Cortex of kidney (tissue), 1 donor: ENCODE measurements at places on chromosomes 16 and 17.

GRCh38 chr16:66603537-66604375 is 748 bp upstream of the CMTM3 start:
- no peak for DNase-seq

- DNase-seq = no peak
Measured at GRCh38 chr16:9035996-9036395, 55.4 kb upstream of the HAPSTR1 start.

DNA sequence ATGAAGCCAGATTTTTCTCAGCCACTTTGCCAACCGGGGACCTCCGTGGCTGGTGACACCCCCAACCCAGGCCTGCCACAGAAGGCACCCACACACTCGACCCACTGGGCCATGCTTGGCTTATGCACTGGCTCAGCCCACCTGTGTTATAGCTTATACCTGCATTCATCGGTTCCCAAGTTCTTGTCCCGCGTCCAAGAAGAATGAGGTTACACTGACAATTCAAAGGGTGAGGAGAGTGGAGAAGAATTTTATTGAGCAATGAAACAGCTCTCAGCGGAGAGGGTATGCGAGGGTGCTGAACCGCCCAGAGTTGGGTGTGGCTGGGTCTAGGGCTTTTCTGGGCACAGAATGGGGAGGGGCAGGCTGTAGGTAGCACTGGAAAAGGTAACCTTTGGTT is 22.2 kb upstream of the CDH15 start:
- DNase-seq = no peak

DNA sequence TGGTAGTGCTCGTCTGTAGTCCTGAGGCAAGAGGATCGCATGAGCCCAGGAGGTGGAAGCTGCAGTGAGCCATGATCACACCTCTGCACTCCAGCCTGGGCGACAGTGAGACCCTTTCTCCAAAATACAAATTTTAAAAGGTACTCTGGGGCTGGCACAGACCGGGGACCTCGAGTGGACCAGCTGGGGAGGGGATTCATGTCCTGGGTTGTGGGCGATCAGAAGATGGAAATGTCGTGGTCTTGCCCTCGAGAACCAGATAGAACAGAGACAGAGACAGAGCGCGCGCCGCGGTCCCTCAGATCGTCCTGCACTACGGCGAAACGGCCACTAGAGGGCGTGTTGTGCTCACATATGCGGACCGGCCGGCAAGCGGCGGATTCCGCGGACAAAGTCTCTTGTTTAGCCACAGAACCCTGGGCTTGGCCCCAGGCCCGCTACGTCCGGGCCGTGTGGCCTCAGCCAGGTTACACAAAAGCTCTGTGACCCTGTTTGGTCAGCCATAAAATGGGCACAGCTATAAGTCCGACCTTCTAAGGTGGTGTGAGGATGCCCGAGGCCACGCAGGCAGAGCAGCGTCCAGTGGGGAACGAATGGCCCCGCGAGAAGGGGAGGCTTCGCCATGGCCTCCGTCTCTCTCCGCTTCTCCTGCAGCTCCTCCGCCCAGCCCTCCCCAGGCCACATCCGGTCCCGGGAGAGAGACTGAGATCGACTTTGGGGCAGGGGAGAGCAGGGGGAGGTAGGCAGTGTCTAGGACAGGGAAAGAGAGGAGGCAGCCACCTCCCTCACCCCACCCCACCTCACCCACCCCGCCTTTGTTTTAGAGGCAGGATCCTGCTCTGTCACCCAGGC is 14.6 kb upstream of the SBK1 start:
- no peak for DNase-seq

- no peak for DNase-seq
Measured at GRCh38 chr16:3754772-3755171, 37.4 kb upstream of the TRAP1 start.

DNA sequence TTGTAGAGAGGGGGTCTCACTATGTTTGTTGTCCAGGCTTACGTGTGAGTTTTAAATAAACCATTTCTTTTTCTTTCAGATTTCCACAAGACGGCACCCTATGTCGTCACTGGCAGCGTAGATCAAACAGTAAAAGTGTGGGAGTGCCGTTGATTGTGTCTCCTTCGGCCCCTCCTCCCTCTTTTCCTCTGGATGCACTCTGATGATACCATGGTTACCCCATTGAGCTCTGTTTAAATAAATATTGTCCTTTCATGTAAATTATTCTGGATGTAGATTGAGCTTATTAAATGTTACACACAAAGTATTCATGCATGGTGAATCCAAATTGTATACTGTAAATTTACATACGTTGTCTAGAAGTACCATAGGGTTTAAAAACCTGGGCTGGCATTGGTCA is 29.9 kb downstream of the CLUH start:
- DNase-seq = no peak

DNA sequence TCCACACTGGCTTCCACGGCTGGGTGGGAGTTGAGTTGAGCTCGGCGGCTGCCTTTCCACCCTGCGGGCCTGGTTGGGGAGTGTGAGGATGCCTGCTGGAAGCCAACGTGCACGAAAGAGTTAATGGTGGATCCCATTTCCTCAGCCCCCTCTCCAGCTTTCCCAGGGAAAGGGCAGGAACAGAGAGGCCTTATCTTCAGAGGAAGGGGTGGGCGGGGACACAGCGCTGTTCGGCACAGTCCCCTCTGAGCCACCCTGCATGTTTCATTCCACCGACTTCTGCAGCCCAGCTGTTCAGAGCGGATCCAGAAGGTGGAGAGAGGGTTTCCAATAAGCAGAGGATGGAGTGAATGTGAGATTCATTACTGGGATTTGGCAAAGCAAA is 295.3 kb downstream of the SEC14L1 start:
- no peak for DNase-seq

DNA sequence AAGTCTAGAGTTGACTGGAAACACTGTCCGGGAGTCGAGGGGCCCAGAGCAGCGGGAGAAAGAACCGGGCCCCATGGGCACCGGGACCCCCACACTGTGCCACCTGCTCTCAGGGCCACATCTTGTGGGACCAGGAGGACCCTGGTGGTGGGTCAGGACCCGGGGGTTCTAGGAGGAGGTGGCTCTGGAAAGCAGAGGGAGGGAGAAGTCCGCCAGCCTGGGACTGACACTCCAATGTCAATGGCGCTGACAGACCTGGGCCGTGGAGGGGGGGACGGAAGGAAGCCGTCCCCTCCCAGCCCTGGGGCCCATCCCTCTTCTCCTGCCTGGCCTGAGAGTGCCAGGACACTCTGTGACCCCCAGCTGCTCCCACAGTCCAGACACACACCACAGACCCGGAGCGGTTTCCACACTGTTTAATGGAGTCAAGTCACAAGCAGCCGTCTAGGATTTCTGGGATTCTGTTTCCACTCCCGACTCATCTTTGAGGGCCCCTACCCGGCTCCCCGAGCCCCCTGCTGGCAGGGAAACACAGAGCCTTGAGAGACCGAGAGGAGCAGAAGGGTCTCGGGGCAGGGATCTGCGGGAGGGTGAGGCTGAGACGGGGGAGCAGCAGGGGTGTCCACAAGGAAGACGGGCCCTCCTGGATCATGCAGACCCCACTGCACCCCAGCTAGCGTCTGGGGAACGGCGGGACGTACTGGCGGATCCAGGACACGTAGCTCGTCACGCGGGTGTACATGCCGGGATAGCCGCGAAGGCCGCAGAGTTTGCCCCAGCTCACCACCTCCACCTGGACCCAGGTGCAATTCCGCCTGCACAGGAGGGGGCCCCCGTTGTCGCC is 23.5 kb upstream of the UBE2I start:
- DNase-seq = no peak

DNA sequence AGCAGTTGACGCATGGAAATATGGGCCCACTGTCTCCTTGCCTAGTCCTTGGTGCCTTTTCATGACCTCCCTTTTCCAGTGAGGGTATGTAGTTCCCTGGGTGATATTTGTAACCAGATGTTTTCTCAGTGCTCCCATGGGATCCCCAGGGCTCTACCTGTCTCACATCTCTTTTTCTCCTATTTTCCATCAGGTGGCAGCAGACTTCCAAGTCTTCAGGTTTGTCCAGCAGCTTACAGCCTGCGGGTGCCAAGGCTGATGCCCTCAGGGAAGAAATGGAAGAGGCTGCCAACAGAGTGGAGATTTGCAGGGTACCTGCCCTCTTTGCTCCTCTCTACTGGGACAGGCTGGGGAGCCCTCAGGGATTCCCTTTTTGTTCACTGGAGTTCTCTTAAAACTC is 89.1 kb downstream of the ELAC2 start:
- DNase-seq = no peak

- no peak for DNase-seq
Measured at GRCh38 chr17:38871247-38872015, 1.6 kb downstream of the LASP1 start.

DNA sequence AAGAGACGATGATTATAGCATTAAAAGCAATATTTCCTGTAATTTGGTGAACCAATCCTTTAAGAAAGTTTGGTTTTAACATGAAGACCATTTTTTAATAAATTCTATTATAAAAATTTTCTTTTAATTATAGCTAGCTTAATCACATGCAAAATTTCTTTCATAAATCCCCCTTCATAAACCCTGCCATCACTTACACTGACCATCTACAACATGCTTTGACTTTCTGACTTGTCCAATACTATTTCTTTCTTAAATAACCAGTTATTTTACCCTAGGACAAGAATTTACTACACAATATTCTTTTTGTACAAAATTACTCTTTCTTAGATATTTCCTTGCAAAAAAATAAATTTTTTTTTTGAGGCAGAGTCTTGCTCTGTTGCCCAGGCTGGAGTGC is 1334.8 kb downstream of the CDH11 start:
- no peak for DNase-seq

GRCh38 chr16:12255919-12256665 is 279.6 kb downstream of the SNX29 start:
- DNase-seq = no peak

DNA sequence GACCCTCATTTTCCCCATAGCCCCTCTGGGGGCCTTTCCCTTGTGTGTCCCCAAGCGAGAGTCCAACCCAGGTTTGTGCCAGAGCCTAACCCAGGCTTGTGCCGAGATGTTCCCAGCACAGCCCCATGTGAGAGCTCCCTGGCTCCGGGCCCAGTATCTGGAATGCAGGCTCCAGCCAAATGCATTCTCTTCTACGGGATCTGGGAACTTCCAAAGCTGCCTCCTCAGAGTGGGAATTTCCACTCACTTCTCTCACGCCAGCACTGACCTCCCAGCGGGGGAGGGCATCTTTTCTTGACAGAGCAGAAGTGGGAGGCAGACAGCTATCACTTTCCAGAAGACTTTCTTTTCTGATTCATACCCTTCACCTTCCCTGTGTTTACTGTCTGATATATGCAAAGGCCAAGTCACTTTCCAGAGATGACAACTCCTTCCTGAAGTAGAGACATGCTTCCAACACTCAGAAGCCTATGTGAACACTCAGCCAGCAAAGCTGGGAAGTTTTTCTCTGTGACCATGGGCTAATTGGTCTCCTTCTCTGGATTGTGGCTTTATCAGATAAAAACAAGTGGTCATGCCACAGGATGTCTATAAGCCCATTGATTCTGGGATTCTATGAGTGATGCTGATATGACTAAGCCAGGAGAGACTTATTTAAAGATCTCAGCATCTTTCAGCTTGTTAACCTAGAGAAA is 2.5 kb upstream of the CCL2 start:
- DNase-seq = no peak

DNA sequence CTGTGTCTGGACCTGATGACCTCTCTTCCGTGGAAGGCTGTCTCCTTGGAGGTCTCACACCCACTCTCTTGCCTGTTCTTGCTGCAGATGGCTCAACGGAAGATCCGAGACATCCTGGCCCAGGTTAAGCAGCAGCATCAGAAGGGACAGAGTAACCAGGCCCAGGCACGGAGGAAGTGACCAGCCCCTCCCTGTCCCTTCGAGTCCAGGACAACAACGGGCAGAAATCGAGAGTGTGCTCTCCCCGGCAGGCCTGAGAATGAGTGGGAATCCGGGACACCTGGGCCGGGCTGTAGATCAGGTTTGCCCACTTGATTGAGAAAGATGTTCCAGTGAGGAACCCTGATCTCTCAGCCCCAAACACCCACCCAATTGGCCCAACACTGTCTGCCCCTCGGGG is 52.1 kb downstream of the IGF2BP1 start:
- DNase-seq = no peak

DNA sequence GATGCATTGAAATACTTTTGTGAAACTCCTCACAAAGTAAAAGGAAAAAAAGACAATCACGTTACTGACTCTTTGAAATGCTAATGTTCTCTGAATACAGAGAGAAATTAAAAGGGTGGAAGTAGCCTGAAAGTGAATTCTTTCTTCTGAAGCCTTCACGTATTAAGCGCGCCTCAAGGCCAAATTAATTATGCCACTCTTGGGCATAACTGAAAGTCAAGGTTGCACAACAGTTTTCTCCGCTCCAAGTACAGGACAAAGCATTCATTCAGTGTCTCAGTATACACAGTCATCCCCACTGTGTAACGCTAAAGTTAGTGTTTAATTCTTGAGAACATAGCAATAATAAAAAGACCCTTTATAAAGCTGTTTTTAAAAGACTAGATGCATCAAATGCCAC is 21.5 kb downstream of the PARN start:
- DNase-seq = no peak

GRCh38 chr16:86370062-86370461 is 140.3 kb upstream of the FOXF1 start:
- DNase-seq = no peak

- DNase-seq = no peak
Measured at GRCh38 chr16:85433477-85433876, 179.6 kb upstream of the GSE1 start.

GRCh38 chr16:85990861-85991301 is 91.9 kb downstream of the IRF8 start:
- DNase-seq = no peak

DNA sequence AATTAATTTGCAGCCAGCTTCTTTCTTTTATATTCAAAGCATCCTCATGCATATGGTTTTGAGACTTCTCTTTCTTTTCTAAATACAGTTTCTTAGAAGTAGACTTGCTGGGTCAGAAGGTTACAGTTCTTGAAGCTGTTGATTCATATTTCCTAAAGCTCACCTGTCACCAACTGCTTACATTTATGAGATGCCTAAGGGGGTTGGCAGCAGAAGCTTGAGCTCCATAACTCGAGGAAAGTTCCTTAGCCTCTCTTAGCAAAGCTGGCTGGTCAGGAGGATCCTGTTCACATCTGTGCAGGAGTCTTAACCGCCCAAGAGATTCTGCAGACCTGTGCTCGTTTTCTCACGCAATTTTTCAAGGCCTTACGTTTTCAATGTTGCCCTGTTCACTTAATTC is 218.8 kb downstream of the SNX29 start:
- no peak for DNase-seq

- DNase-seq = no peak
Measured at GRCh38 chr17:205148-205669, 23.8 kb upstream of the DOC2B start.
